ENCODE measurements at places on chromosomes 1 and 21.

DNA sequence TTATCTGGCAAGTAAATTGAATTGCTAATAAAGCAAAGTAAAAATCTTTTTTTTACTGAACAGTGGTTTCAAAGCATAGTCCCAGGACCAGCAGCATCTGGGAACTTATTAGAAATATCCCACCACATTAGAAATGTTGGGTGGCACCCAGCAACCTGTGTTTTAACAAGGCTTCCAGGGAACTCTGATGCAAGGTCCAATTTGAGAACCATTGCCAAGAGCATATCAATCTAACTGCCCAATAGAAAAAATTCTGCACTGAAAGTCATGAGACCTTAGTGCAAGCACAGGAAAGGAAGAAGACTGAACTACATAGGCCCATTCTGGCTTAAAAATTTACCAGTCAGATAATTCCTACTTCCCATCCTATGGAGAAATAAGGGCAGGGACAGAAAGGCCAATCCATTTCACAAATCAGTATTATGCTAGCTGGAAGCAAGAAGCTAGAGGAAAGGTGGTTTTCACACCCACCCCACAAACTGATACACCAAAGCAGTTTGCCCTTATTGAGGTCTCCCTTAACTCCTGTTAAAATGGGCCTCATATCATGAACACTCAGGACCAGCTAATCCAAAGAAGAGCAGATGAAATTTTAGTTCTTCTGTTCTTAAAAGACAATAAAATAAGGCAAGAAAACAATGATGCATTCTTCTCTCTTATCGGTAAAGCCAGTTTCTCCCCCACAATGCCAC, 17.5 kb upstream of the C1orf105 start:
- no peak for DNase-seq

DNA sequence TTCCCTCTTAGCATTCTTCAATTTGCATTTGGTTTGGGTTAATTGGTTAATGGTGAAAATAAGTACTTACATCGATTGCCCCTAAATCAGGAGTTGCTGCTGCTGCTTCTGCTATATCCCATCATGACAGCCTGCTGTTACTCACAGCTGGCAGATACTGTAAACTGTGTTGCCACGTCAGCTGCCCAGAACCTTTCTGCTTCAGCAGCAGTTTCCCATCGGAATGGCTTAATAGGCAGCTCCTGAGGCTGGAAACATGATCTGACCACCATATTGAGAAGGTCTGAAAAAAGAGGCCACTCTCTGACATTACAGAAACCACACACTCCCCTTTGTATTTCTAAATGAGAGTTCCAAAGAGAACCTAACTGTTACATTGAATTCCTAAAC, 14.3 kb upstream of the SEC16B start:
- DNase-seq, result peak; percentile 97

DNA sequence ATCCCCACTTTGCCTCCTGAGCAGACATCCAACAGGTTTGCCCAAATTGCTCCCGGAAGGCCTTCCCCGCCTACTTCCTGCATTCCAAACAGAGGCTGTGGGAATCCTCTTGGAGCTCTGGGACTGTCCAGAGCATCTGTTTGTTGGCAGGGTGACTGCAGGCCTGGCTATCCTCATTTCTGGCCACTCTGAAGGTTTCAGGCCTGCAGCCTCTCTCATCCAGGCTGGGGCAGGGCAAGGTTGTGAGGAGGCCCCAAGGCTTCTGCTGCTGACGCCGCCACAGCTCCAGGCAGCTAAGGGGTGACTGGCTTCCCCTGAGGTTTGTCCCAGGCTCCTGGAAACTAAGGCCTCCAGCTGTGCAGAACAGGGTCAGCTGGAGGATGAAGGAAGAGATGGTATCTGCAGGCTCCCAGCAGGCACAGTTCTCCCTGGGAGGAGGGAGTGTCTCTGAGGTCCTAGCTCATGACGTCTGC, 11.3 kb downstream of the CDK18 start:
- peak; percentile 30 for DNase-seq

DNA sequence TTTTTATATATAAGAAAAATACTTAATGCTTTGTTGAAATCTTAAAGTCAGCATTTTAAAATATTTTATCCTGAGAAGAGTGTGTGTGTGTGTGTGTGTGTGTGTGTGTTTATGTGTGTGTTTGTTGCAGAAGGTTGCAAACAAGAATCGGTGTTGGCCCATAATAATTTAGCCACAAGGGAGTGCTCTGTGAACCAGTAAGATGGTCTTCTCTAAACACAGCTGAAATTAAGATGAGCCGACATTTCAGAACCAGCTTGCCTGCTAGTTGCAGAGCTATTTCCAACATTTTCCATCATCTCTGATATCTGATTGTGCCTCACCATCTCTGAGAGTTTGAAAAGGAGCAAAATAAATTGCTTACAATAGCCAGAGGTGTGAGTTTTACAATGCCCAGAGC, 158.8 kb upstream of the SGIP1 start:
- DNase-seq, result peak; percentile 39
